ENCODE measurements at places on chromosomes 7 and 10. TPM values are rescaled to one million over a fixed set of nuclear protein-coding genes. Genes with fewer than 3 reads are reported as not detected.

The PLXDC2 gene
- 4.6 TPM for total RNA-seq

The LRRC17 gene
- total RNA-seq, result 5.7 TPM

The LLCFC1 gene
- not detected for total RNA-seq

The ANKRD30A gene
- not detected for total RNA-seq

The GIMAP7 gene
- total RNA-seq, result not detected

The DDC gene
- not detected for total RNA-seq

The TRPV5 gene
- total RNA-seq, result not detected

The CRHR2 gene
- not detected for total RNA-seq

The STEAP1 gene
- 56.8 TPM for total RNA-seq

The TMEM229A gene
- not detected for total RNA-seq

The FXYD4 gene
- total RNA-seq, result not detected

The SEMA3C gene
- total RNA-seq, result 223 TPM

The PAX4 gene
- not detected for total RNA-seq

The BLVRA gene
- 23.2 TPM for total RNA-seq

The HYAL4 gene
- 1.3 TPM for total RNA-seq
